Hepatocyte (in vitro differentiated cells): ENCODE measurements at places on chromosomes 12 and 14. TPM values are rescaled to one million over a fixed set of nuclear protein-coding genes. Genes with fewer than 3 reads are reported as not detected.

- H3K36me3 ChIP-seq, result no peaks in the 10 kb centered on the region
- no peak for DNase-seq
- no peak overlapping the region for H3K27ac ChIP-seq
- no peak overlapping the region for H3K4me3 ChIP-seq
- H3K4me1 ChIP-seq, result peaks cover 5% of the 10 kb centered on the region
Observed at GRCh38 chr14:105171004-105171673, 2.6 kb upstream of the JAG2 start.

GRCh38 chr12:23760495-23760894 lies 189.0 kb downstream of the SOX5 start:
- H3K27me3 ChIP-seq, result no peaks in the 10 kb centered on the region
- no peak overlapping the region for H3K4me3 ChIP-seq
- no peak for DNase-seq
- H3K36me3 ChIP-seq, result no peaks in the 10 kb centered on the region
- H3K4me1 ChIP-seq, result peaks cover 11% of the 10 kb centered on the region

DNA sequence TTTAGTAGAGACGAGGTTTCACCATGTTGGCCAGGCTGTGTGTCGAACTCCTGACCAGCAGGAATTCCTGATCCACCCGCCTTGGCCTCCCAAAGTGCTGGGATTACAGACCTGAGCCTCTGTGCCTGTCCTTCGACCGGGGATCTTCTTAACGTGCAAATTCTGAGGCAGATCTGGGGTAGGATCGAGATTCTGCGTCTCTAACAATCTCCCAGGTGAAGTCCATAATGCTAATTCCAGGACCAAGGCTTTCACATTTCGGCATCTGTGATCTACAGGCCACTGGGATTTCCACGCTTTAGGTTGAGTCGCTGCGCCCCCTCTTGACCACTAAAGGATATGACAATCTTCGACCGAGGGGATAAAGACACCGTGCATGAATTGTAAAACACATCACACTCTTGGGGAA lies 24.8 kb downstream of the FOS start:
- peak; percentile 90 for DNase-seq
- H3K4me1 ChIP-seq, result peaks cover 9% of the 10 kb centered on the region
- H3K36me3 ChIP-seq, result no peaks in the 10 kb centered on the region
- H3K27me3 ChIP-seq, result no peaks in the 10 kb centered on the region
- H3K27ac ChIP-seq, result no peak overlapping the region
- H3K4me3 ChIP-seq, result no peak overlapping the region

- no peak overlapping the region for H3K4me3 ChIP-seq
- H3K27me3 ChIP-seq, result no peaks in the 10 kb centered on the region
- peaks cover 4% of the 10 kb centered on the region for H3K4me1 ChIP-seq
- DNase-seq, result no peak
Observed at GRCh38 chr12:28851781-28852180, 297.3 kb upstream of the FAR2 start.

DNA sequence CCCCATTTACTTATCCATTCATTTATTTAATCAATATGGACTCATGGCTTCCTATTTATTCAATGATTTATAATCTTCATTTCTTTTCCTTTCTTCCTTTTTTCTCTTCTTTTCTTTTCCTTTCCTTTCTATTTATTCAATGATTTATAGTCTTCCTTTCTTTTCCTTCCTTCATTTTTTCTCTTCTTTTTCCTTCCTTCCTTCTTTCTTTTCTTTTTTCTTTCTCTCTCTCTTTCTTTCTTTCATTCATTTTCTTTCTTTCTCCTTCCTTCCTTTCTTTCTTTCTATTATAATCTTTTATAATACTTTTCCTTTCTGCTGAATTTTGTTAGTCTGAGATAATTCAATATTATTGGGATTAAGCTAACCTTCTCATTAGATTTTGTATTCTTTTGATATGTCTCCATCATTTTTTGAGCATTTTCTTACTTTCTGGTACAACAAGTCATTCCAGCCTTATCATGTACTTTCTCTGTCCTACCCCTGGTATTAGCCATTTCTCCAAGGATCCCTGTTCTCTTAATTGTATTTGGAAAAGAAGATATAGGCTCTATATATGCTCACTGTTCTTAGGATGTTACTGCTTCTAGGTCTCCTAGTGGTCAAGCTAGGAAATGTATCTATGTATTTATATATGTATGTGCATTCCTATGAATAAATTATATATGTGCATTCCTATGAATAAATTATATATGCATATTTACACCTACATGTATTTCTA lies 12.1 kb downstream of the LACRT start:
- H3K36me3 ChIP-seq, result no peaks in the 10 kb centered on the region
- H3K27ac ChIP-seq, result no peak overlapping the region
- H3K27me3 ChIP-seq, result peaks cover 24% of the 10 kb centered on the region
- no peak for DNase-seq
- H3K4me3 ChIP-seq, result no peak overlapping the region
- no peaks in the 10 kb centered on the region for H3K4me1 ChIP-seq

GRCh38 chr14:104549536-104550339 lies 29.8 kb upstream of the C14orf180 start:
- no peaks in the 10 kb centered on the region for H3K36me3 ChIP-seq
- no peaks in the 10 kb centered on the region for H3K27me3 ChIP-seq
- no peak for DNase-seq
- no peak overlapping the region for H3K4me3 ChIP-seq
- H3K27ac ChIP-seq, result no peak overlapping the region

- H3K4me1 ChIP-seq, result peaks cover 59% of the 10 kb centered on the region
- no peaks in the 10 kb centered on the region for H3K27me3 ChIP-seq
- no peaks in the 10 kb centered on the region for H3K36me3 ChIP-seq
- peak overlapping the region; percentile 92 for H3K27ac ChIP-seq
Observed at GRCh38 chr14:49972823-49973222, 79.9 kb downstream of the ARF6 start.

GRCh38 chr14:90781876-90782275 lies 34.4 kb downstream of the TTC7B start:
- no peaks in the 10 kb centered on the region for H3K27me3 ChIP-seq
- no peak overlapping the region for H3K27ac ChIP-seq
- H3K36me3 ChIP-seq, result no peaks in the 10 kb centered on the region
- H3K4me3 ChIP-seq, result no peak overlapping the region
- no peak for DNase-seq

- no peaks in the 10 kb centered on the region for H3K36me3 ChIP-seq
- H3K4me1 ChIP-seq, result no peaks in the 10 kb centered on the region
- peak within 1 kb of the TSS; percentile 64 for H3K4me3 ChIP-seq
- peak; percentile 78 for DNase-seq
Observed at GRCh38 chr14:90815822-90816662, at the start of gene TTC7B. Gene TTC7B (minus strand): TSS chr14:90816430. CDS start chr14:90816295, 135 bp downstream.

GRCh38 chr12:120240495-120240833 lies 25.1 kb downstream of the PXN start:
- H3K27me3 ChIP-seq, result no peaks in the 10 kb centered on the region
- no peaks in the 10 kb centered on the region for H3K36me3 ChIP-seq
- H3K4me3 ChIP-seq, result no peak overlapping the region
- H3K27ac ChIP-seq, result no peak overlapping the region
- peaks cover 54% of the 10 kb centered on the region for H3K4me1 ChIP-seq

GRCh38 chr12:74890237-74890599 lies 319.4 kb downstream of the KCNC2 start:
- H3K27me3 ChIP-seq, result no peaks in the 10 kb centered on the region
- peak overlapping the region; percentile 56 for H3K27ac ChIP-seq
- DNase-seq, result peak; percentile 87
- no peak overlapping the region for H3K4me3 ChIP-seq
- peaks cover 10% of the 10 kb centered on the region for H3K4me1 ChIP-seq

GRCh38 chr14:90732139-90732538 lies 84.1 kb downstream of the TTC7B start:
- no peaks in the 10 kb centered on the region for H3K4me1 ChIP-seq
- no peaks in the 10 kb centered on the region for H3K36me3 ChIP-seq
- H3K4me3 ChIP-seq, result no peak overlapping the region
- no peak for DNase-seq
- H3K27ac ChIP-seq, result no peak overlapping the region

DNA sequence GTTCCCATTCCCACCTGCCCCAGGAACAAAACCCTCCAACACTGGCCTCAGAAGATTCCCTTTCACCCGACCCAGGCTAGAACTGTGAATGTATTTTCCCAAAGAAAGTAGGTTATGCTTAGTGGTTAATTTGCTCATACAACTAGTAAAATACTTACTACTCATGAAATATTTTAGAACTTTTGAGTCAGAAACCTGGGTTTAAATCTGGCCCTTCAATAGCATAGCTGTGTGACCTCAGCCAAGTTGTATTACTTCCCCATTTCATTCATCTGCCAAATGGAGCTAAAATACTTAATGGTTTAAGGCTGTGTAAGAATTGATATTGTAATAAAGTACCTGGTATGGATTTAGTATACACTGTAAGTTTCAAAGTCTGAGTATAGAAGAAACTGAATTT lies 69.1 kb upstream of the DNM1L start:
- DNase-seq, result no peak
- H3K27ac ChIP-seq, result no peak overlapping the region
- H3K36me3 ChIP-seq, result no peaks in the 10 kb centered on the region
- no peak overlapping the region for H3K4me3 ChIP-seq
- H3K4me1 ChIP-seq, result peaks cover 15% of the 10 kb centered on the region
- H3K27me3 ChIP-seq, result no peaks in the 10 kb centered on the region

GRCh38 chr12:94222351-94223084 lies 74.1 kb downstream of the PLXNC1 start:
- no peak overlapping the region for H3K27ac ChIP-seq
- H3K36me3 ChIP-seq, result no peaks in the 10 kb centered on the region
- H3K4me1 ChIP-seq, result no peaks in the 10 kb centered on the region
- H3K4me3 ChIP-seq, result no peak overlapping the region

GRCh38 chr14:50099335-50099734 lies 17.0 kb downstream of the VCPKMT start:
- DNase-seq, result no peak
- no peaks in the 10 kb centered on the region for H3K27me3 ChIP-seq
- H3K36me3 ChIP-seq, result no peaks in the 10 kb centered on the region
- H3K4me3 ChIP-seq, result no peak overlapping the region
- no peaks in the 10 kb centered on the region for H3K4me1 ChIP-seq

- no peak for DNase-seq
- H3K4me1 ChIP-seq, result peaks cover 2% of the 10 kb centered on the region
- H3K27ac ChIP-seq, result no peak overlapping the region
- peaks cover 38% of the 10 kb centered on the region for H3K27me3 ChIP-seq
- no peak overlapping the region for H3K4me3 ChIP-seq
- no peaks in the 10 kb centered on the region for H3K36me3 ChIP-seq
Observed at GRCh38 chr12:4984971-4985370, 58.7 kb upstream of the KCNA5 start.

DNA sequence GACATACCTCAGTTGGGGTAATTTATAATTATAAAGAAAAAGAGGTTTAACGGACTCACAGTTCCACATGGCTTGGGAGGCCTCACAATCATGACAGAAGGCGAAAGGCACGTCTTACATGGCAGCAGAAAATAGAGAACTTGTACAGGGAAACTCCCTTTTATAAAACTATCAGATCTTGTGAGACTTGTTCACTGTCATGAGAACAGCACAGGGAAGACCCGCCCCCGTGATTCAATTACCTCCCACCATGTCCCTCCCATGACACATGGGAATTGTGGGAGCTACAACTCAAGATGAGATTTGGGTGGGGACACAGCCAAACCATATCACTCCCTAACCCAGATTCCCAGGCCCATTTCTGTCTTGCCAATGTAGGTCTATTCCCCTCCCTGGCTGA lies 22.1 kb downstream of the MYO1H start:
- H3K27me3 ChIP-seq, result peaks cover 8% of the 10 kb centered on the region
- H3K4me1 ChIP-seq, result no peaks in the 10 kb centered on the region
- H3K36me3 ChIP-seq, result no peaks in the 10 kb centered on the region
- DNase-seq, result no peak

DNA sequence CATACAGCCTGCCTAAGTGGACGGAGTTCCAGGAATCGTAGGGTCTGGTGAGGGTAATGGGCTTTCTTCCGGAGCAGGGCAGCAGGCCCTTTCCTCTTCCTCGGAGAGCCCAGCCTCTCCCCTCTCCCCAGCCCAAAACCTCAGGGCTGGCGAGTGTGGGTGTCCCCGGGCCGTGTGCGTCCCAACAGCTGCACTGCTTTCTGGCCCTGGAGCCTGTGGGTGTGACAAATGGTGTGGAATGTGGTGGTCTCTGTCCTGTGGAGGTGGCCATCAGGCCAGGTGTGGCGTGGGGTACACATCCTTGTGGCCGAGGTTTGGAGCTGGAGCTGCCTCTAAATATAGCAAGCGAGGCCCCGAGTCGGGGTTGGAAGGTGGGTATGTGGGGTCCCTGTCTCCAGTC lies 8.5 kb downstream of the ORAI1 start:
- peaks cover 12% of the 10 kb centered on the region for H3K4me1 ChIP-seq
- no peaks in the 10 kb centered on the region for H3K36me3 ChIP-seq
- DNase-seq, result no peak

DNA sequence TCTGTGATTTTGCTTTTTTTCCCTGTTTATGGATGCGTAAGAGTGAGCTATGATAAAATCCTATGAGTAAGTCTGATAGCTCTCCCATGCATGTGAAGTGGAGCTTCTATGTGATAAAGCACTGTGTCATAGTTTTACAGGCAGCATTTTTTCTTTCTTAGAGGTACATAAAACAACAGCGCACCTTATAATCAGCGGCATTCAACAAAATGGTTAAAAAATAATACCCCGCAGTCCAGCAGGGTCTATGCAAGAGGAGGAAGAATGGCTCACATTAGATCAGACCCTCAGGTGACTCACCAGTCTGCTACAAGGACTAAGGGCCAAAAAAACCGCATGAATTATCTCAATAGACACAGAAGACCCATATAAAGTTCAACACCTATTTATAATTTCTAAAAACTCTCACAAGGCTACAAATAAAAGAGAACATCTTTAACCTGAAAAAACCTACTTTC lies 33.0 kb upstream of the TMEM179 start:
- no peaks in the 10 kb centered on the region for H3K36me3 ChIP-seq
- H3K4me3 ChIP-seq, result no peak overlapping the region
- H3K27me3 ChIP-seq, result peaks cover 10% of the 10 kb centered on the region
- H3K4me1 ChIP-seq, result peaks cover 3% of the 10 kb centered on the region
- no peak overlapping the region for H3K27ac ChIP-seq
- DNase-seq, result no peak

- no peak for DNase-seq
- no peak overlapping the region for H3K4me3 ChIP-seq
- H3K27ac ChIP-seq, result no peak overlapping the region
- H3K36me3 ChIP-seq, result no peaks in the 10 kb centered on the region
- peaks cover 4% of the 10 kb centered on the region for H3K4me1 ChIP-seq
Observed at GRCh38 chr12:67996347-67996746, 7.1 kb downstream of the IFNG-AS1 start.

The KERA gene
- 0.10 TPM in 1 of 2 replicates, not detected in the other for total RNA-seq

The APPL2 gene
- 51.9 and 74.1 TPM in 2 replicates for total RNA-seq

The KITLG gene
- total RNA-seq, result 28.6 and 30.4 TPM in 2 replicates

The GZMH gene
- total RNA-seq, result not detected in 2 replicates

The TPH2 gene
- not detected in 2 replicates for total RNA-seq

The IFNG-AS1 gene
- not detected in 2 replicates for total RNA-seq

The CEBPE gene
- not detected in 2 replicates for total RNA-seq
